ENCODE measurements at places on chromosomes 1 and 21.

DNA sequence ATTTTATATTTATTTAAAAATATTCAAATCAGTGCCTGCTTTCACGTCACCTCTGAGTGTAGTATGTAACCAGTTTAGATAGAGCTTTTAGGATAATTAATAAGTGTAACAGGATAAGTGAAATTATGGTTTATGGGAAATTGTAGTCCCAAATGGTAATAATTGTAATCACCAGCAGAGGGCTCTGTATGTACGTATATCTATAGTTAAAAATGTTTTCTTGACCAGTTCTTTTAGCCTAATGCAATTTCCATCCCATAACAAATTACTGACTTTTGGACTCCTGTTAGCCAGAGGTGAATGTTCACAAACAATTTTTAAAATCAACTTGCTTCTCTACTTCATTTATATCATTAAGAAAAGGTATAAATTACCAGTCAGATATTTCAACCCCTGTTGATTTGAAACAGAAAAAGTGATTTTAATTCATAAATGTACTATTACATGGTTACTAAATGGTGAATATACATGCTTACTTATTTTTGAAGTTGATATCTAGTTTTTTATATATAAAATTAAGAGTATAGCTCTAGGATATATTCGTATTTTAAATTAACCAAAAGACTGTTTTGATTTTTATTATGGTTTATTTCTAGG lies 25.3 kb downstream of the SLC30A7 start:
- no peak for DNase-seq

GRCh38 chr1:201354901-201355295 lies 22.6 kb downstream of the TNNT2 start:
- no peak for DNase-seq

GRCh38 chr1:205458777-205459566 lies 3.1 kb upstream of the BLACAT1 start:
- DNase-seq: peak; percentile 10

DNA sequence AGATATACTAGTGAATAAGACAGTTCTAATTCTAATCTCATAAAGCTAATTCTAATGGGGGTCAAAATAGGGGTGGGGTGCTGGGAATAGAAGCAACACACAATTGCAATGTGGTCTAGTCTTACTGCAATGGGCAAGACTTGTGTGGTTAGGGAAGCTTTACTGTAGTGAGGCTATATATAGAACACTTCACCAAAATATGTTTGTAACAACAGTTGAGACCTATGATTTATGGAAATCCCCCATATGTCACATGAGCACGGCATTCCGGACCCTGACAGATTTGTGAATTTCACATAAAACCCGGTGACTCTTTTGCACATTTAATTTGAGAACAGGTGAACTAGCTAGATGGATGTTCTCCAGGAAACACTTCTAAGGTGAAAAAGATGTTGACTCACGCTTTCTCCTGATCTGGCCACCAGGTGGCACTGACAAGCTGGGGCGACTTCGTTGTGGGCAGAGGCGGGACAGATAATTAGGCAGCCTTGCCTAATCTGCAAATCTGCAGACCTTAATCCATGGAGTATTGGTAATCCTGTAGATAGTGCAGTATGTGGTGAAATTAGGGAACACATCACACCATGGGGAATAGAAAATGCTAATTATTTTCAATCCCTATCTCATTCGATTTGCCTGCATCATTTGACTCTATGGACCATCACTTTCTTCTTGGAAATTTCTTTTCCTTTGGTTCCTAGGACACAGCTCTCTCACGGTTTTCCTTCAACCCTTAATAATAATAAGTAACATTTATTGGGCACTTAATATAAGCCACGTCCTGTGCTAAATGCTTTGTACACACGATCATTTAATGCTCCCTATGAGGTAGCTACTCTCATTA lies 37.7 kb downstream of the KIAA0040 start:
- peak; percentile 39 for DNase-seq

DNA sequence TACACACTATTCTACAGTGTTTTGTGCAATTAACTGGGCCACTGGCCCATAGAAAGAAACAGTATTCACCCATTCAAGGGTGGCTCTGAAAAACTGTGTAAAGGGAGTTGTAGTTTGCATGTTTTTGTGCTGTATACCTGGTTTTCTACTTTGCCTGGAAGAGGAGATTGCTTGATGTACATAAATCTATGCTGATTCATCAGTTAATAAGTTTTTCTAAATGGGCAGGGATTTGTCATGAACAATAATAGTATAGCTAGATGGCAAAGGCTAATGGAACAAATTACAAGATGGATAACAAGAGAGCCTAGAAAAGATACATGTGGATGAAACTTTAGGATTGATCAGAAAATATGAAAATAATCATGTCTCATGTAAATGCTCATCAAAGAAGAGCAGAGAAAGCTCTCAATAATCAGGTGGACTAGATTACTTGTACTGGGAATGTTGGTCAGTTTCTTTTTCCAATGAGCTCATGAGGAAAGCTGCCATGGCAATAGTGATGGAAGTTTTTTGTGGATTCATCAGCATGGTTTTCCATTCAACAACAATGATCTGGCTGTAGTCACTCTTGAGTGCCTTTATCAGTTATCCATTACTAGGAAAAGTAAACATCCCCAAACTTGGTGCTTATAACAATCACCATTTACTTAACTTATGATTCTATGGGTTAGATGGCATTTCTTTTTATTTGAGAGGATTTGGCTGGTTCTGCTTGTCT lies 602.8 kb downstream of the BRINP3 start:
- DNase-seq: no peak

DNA sequence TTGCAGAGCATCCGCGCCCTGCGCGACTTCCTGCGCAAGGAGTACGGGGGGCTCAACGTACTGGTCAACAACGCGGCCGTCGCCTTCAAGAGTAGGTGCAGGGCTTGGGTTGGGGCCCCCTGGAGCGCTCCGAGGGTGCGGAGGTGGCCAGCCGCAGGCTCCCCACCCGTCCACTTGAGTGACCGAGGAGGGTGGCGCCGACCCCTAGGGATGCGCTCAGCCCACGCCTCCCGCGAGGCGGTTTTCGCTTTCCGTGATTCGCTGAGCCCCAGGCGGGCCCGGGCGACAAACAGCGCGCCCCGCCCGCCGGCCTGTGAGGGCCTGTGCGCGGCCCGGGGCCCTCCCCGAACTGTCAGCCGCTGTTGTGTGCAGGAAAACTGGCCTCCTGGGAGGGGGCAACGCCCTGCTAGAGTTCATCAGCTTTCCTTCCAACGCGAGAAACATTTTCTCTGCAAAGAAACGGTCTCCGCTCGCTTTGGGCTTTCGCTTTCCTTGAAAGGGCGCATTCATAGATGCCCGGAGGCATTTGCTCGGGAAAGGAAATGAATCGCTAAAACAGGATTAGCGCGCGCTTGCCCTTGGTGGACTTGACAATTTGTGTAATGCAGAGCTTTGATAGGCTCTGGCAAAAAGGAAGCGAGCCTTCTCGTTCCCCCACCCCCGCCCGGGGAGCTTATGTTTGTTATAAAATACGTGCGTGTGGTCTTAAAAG lies 668 bp downstream of the CBR3 start:
- no peak for DNase-seq

- DNase-seq: no peak
Measured at GRCh38 chr1:17053086-17053684, 647 bp downstream of the SDHB start.

Measured in LNCaP clone FGC (cell line).